ENCODE measurements at places on chromosomes 2 and 18.

DNA sequence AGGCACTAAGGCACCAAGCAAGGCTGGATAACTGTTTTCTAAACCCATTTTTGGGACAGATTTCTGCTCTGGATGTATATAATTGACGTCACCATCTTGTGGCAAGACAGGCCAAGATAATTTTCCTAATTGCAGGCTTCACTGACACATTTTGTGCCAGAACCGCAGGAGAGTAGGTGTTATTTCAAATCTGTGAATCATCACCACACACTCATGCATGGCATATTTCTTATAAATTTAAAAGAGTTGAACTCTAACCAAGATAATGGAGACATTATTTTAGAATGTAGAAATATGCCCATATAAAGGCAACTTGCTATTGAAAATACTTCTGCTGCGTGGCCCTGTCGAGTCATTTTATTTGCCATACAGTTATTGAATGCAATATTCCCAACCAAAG lies 68.3 kb upstream of the ACYP2 start:
- no peak for DNase-seq

DNA sequence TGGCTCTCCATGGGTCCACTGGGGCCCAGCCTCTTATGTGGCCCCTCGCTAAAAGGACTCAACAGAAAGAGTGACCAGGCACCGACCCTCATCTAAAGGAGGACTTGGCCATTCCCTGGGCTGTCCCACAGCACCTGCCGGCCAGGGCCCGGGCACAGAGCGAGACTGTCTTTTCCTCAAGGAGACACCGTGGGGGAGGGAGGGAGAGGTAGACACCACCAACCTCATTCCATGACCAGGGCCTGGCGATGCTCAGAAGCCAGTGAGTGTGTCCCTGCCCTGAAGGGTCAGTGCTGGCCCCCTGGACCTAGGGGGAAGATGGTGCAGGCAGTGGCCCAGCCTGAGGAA lies 39.8 kb upstream of the ALPP start:
- no peak for DNase-seq

DNA sequence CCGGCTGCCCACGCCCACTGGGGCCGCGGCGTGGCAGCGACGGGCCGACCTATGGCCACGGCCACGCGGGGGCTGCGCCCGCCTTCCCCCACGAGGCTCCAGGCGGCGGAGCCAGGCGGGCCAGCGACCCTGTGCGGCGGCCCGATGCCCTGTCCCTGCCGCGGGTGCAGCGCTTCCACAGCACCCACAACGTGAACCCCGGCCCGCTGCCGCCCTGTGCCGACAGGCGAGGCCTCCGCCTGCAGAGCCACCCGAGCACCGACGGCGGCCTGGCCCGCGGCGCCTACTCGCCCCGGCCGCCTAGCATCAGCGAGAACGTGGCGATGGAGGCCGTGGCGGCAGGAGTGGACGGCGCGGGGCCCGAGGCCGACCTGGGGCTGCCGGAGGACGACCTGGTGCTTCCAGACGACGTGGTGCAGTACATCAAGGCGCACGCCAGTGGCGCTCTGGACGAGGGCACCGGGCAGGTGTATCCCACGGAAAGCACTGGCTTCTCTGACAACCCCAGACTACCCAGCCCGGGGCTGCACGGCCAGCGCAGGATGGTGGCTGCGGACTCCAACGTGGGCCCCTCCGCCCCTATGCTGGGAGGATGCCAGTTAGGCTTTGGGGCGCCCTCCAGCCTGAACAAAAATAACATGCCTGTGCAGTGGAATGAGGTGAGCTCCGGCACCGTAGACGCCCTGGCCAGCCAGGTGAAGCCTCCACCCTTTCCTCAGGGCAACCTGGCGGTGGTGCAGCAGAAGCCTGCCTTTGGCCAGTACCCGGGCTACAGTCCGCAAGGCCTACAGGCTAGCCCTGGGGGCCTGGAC lies 253.2 kb downstream of the GLI2 start:
- no peak for DNase-seq

DNA sequence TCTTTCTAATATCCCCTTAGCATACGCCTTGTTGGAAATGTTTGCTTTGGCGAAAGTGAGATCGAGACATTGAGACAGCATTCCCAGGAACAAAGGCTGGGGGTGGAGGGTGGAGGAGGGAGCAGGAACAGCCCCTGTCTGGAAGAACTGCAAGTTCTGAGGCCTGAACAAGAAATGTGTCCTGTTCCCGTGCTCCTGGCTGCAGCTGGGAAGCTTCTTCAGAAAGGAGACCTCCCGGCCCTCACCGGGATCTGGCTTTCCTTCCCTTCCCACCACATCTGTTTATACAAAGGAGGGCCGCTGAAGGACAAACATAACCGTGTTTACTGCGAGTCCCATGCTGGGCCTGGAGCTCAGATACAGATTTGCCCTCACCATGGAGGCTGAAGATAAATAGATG lies 35.9 kb downstream of the AFF3 start:
- DNase-seq: peak; percentile 57

GRCh38 chr2:181038796-181039195 lies 58.4 kb downstream of the UBE2E3 start:
- DNase-seq: no peak

DNA sequence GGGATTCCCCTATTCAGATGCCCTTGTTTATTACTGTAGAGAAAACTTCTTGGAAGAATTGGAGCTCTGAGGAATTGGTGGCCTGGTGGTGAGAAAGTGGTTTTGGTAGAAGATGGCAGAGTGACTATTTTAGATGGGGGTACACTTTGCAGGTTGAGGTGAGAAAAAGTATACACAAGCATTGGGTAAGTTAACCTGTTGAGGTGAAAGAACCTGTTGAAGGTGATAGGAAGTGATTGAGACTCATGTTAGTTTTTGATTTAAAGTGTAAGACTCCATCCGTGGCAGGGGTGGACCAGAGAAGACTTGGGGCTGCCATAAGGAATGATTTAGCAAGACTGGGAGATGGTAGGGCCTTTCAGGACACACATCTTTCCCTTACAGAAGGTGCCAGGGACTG lies 3.1 kb downstream of the CCT7 start:
- DNase-seq: no peak

- DNase-seq: no peak
These were observed 11.5 kb upstream of the GPR35 start for GRCh38 chr2:240613781-240614180.

- no peak for DNase-seq
These were observed 4.7 kb downstream of the CYTIP start for GRCh38 chr2:157438863-157439823.

- DNase-seq: no peak
These were observed 230.8 kb upstream of the RAB6C start for GRCh38 chr2:129748653-129749052.

GRCh38 chr2:154143105-154143504 lies 271.4 kb downstream of the GALNT13 start:
- no peak for DNase-seq

- DNase-seq: peak; percentile 68
These were observed 42.8 kb downstream of the PLEKHA3 start for GRCh38 chr2:178522950-178523595.

DNA sequence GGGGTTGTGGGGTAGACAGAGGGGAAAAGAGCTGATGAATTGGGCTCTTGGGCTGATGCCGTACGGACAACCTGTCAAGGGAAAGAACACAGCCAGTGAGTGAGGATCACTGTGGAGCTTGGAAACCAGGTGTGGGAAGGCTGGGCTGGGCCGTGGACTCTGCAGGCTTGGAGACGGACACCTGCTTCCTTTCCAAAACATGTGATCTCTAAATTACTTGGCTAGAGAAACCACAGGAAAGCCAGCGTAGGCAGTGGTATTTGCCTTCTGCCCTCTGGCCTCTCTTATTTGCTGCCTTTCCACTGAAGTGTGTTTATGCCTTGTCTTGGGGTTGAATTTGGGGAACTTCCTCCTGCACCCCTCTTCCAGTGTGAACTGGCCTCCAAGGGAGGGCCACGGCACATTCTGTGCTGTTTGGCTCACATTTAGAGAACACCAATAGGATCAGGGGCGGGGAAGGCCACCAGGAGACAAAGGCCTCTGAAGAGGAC lies 267.7 kb downstream of the PRKCE start:
- no peak for DNase-seq

DNA sequence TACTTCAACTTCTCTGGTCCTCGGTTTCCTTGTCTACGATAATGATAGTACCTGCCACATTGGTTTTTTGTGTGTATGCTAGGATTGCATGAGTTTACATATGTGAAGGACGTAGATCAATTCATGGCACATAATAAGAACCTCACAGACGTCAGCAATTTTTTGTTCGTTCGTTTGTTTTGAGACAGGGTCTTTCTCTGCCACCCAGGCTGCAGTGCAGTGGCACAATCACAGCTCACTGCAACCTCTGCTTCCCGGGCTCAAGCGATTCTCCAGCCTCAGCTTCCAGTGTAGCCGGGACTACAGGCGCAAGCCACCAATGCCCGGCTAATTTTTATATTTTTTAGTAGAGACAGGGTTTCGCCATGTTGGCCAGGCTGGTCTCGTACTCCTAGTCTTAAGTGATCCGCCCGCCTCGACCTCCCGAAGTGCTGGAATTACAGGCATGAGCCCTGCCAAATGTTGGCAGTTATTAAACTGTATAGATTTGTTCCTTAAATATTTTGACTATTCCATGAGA lies 756 bp upstream of the SLC35F5 start:
- DNase-seq: no peak

DNA sequence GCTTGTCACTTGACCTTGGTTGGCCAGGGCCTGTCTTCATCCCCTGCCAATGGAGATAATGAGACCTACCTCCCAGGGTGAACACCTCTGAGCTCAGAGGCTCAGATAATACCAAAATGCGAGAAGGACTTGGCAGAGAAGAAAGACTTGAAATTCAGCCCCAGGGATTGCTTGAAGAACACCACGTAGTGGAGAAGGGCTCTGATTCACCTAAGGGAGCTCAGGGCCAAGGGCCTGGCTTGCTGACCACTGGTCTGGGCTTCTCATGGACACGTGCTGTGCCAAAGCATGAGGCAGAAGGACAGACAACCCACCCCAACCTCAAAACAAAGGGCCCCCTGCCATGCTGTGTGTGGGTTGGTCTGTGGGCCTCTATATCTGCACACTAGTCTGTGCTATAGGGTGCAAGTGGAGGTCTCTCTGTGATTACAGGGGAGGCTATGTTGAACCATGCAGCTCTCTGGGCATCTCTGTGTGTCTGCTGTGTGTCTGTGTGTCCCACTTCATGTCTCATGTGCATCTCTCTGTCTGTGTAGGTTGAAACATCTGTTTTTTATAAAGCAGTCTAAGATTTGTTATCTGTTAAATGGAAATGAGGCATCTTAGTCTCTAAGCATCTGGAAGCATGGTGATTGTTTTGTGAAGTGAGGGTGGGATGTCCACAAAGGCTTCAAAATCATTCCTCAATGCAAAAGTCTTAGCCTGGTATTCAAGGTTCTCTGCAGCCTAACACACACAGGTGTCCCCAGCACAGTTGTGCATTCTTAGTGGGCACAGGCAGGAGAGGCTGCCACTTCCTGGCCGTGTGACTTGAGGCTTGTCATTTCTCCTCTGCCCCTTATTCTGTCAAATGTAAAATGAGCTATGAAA lies 61.0 kb upstream of the EPAS1 start:
- no peak for DNase-seq

- no peak for DNase-seq
These were observed 303.8 kb downstream of the TDRD15 start for GRCh38 chr2:21427606-21428005.

GRCh38 chr2:152573168-152573567 lies 144.1 kb downstream of the PRPF40A start:
- no peak for DNase-seq

DNA sequence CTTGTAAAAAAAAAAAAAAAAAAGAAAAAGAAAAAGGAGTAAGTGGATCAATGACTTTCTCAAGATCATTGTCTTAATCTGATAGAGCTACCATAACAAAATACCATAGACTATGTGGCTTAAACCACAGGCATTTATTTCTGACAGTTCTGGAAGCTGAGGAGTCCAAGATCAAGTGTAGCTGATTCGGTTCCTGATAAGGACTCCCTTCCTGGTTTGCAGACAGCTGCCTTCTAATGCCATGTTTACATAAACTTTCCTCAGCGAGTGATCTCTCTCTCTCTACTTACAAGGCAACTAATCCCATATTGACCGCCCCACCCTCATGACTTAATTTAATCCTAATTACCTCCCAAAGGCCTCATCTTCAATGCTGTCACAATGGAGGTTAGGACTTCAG lies 36.5 kb upstream of the SIX2 start:
- no peak for DNase-seq

GRCh38 chr2:200377355-200378336 lies 71.2 kb downstream of the SPATS2L start:
- DNase-seq: no peak

- DNase-seq: no peak
These were observed 12.2 kb downstream of the XDH start for GRCh38 chr2:31402388-31402787.

GRCh38 chr18:6646801-6647200 lies 82.7 kb upstream of the ARHGAP28 start:
- DNase-seq: peak; percentile 15

GRCh38 chr18:8703781-8704301 lies 1.5 kb upstream of the MTCL1 start:
- DNase-seq: no peak

- no peak for DNase-seq
These were observed 111.7 kb upstream of the CSRNP3 start for GRCh38 chr2:165357758-165358157.

DNA sequence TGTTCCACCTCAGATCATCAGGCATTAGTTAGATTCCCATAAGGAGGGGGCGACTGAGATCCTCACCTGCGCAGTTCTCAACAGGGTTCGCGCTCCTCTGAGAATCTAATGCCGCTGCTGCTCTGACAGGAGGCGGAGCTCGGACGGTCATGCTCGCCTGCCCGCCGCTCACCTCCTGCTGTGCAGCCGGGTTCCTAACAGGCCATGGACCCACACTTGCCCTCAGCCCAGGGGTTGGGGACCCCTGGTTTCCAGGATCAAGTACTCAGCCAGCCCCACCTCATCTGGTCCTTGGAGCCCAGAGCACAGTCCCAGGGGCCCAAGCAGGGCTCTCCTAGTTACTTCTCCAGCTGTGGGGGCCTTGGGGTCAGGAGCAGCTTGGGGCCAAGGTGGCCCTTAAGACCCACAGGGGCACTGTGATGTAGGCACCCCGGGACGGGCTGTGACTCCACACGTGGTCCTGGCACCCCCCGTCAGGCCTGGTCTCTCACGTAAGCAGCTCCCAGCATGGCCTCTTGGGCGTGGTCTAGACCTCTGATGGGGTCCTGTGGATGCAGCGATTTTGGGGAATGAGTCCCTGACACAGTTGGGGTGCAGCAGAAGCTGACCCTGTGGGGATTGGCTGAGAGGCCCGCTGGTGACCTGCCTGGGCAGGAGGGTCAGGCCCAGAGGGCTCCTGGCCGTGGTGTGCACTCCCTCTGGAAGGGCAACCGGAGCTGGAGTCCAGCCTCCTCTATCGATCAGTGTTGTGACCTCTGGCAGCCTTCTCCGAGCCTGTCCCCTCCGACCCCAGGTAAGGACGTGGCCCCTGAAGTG lies 28.3 kb upstream of the OTOS start:
- DNase-seq: no peak
